Large intestine (tissue), 12 donors: ENCODE measurements at places on chromosomes 16 and 17. TPM values are rescaled to one million over a fixed set of nuclear protein-coding genes. Genes with fewer than 3 reads are reported as not detected.

GRCh38 chr17:44922136-44922535, 6.8 kb upstream of the GFAP start:
- peaks cover 7% of the 10 kb centered on the region for H3K36me3 ChIP-seq
- H3K27me3 ChIP-seq = peaks cover 23% of the 10 kb centered on the region
- no peaks in the 10 kb centered on the region for H3K4me1 ChIP-seq

DNA sequence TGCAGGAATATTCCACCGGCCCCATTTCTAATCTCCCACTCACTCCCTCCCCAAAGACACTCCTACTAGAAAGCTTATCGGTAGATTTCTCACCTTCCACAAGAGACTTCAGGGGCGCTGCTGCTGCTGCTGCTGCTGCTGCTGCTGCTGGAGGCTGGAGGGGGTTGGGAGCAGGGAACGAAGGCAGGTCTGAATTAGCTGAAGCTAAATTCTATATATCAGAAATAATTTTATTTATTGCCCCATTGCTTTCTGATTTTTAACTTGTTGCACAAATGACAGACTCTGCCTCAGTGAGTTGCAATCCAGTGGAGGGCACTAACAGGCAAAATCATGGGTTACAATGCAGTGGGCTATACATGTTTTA, 25.8 kb upstream of the HLF start:
- H3K27me3 ChIP-seq = peaks cover 10% of the 10 kb centered on the region
- peak overlapping the region; percentile 51 for H3K4me3 ChIP-seq
- no peak for DNase-seq
- peaks cover 7% of the 10 kb centered on the region for H3K4me1 ChIP-seq
- no peak overlapping the region for H3K27ac ChIP-seq

DNA sequence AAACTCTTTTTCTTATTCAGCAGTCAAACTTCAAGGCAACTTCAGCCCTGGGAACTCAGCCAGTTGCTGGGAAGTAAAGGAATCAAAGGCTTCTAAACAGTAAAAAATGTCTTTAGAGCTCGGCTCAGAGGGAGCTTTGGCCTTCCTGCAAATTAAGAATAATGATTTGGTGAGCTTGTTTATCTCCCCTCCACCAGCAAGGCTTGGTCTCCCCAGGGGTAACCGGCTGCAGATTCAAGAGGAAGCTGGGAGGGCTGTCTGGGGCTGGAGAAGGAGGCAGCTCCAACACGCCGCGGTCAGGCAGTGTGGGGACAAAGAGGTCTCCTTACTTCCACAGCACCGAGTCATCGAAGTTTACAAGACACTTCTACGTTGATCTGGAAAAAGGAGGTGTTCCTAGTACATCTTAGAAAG, 17.7 kb upstream of the DOC2B start:
- H3K36me3 ChIP-seq = no peaks in the 10 kb centered on the region
- H3K27ac ChIP-seq = no peak overlapping the region
- peaks cover under 1% of the 10 kb centered on the region for H3K4me1 ChIP-seq
- H3K27me3 ChIP-seq = peaks cover 17% of the 10 kb centered on the region
- H3K4me3 ChIP-seq = no peak overlapping the region

GRCh38 chr16:85616607-85617321, 3.6 kb downstream of the GSE1 start:
- H3K4me3 ChIP-seq = no peak overlapping the region
- DNase-seq = peak; percentile 37
- peaks cover 47% of the 10 kb centered on the region for H3K4me1 ChIP-seq
- peaks cover 16% of the 10 kb centered on the region for H3K36me3 ChIP-seq
- peak overlapping the region; percentile 98 for H3K27ac ChIP-seq

DNA sequence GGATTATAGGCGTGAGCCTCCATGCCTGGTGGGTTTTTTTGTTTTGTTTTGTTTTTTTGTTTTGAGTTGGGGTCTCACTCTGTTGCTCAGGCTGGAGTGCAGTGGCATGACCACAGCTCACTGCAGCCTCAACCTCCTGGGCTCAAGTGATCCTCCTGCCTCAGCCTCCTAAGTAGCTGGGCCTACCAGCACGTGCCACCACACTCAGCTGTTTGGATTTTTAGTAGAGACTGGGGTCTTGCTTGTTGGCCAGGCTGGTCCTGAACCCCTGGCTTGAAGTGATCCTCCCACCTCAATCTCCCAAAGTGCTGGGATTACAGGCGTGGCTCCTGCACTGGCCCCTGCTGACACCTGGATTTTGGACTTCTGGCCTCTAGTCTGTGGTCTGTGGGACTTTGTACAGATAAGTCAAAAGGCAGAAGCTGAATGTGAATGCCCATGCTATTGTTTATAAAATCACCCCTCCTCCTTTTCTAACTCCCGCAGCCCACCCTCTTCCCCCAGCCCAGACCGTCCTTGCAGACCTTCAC, 5.7 kb downstream of the SNAI3 start:
- H3K36me3 ChIP-seq = no peaks in the 10 kb centered on the region
- DNase-seq = no peak
- no peak overlapping the region for H3K27ac ChIP-seq
- H3K4me3 ChIP-seq = no peak overlapping the region
- peaks cover 2% of the 10 kb centered on the region for H3K4me1 ChIP-seq

DNA sequence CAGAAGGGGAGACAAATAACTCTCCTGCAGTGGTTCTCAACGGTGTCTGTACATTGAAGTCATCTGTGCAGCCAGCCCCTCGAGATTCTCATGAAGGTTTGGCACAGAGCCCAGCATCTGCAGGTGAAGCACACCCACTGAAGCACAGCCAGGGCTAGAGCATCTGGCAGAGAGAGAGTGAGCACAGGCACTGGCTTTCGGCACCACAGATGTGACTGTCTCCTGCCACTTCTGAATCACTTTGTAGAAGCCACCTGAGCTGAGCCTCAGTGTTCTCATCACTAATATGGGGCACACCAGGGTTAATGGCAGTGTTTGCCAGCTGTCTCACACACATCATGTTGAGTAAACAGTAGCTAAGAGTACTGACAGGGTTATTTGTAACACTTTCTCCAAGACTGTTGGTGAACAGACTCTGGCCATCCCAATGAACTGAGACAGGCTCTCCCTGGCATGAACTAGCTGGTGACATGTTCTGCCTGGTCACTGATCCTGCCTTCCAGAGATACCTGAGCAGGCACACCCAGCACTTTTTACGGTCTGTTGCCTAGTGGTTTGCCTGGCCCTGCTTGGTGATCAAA, 10.9 kb downstream of the HSPB9 start:
- H3K36me3 ChIP-seq = peaks cover 41% of the 10 kb centered on the region
- peaks cover 48% of the 10 kb centered on the region for H3K4me1 ChIP-seq
- H3K4me3 ChIP-seq = no peak overlapping the region
- peak overlapping the region; percentile 25 for H3K27ac ChIP-seq
- H3K27me3 ChIP-seq = no peaks in the 10 kb centered on the region
- DNase-seq = no peak

The EME1 gene
- 3.5 TPM for polyA plus RNA-seq

- H3K4me3 ChIP-seq = no peak overlapping the region
These were observed 29.6 kb upstream of the MMD start for GRCh38 chr17:55451203-55451641.

The OTOP2 gene
- 1.6 TPM for polyA plus RNA-seq

DNA sequence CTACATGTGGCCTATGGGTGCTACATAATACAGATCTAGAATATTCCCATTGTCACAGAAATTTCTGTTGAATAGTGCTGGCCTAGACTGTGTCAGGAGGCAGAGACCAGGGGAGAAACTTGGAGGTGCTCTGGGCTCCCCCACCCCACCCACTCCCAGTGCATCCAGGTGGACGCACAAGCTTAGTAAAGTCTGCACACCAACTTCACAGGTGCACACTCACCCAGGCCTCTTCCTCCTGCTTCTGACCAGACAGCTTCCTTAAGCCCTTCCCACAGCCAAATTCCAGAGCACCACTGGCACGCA, 7.6 kb upstream of the CNP start:
- peaks cover 20% of the 10 kb centered on the region for H3K4me1 ChIP-seq
- no peak for DNase-seq
- no peak overlapping the region for H3K27ac ChIP-seq
- no peaks in the 10 kb centered on the region for H3K36me3 ChIP-seq

The NXPH3 gene
- polyA plus RNA-seq = 0.52 TPM

DNA sequence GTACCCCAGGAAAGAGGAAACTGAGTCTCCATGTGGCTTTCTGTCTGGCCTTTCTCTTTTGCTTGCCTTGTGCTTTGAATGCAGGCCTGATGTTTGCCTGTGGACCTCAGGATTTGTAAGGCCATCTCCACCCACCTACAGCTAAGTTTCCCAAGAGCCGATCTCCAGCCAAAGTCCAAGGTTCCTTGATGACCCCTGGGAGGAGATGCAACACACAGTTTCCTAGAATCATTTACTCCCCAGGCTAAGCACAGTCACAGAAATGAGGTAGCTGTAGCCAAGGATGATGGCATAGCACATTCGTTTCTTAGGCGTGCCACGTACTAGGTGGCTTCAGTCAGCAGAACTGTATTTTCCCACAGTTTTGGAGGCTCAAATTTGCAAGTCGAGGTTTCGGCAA, 595.4 kb downstream of the MAF start:
- peak; percentile 83 for DNase-seq
- H3K4me3 ChIP-seq = no peak overlapping the region
- H3K27ac ChIP-seq = peak overlapping the region; percentile 81
- H3K36me3 ChIP-seq = no peaks in the 10 kb centered on the region
- no peaks in the 10 kb centered on the region for H3K27me3 ChIP-seq

The HLF gene
- 1.6 TPM for polyA plus RNA-seq

DNA sequence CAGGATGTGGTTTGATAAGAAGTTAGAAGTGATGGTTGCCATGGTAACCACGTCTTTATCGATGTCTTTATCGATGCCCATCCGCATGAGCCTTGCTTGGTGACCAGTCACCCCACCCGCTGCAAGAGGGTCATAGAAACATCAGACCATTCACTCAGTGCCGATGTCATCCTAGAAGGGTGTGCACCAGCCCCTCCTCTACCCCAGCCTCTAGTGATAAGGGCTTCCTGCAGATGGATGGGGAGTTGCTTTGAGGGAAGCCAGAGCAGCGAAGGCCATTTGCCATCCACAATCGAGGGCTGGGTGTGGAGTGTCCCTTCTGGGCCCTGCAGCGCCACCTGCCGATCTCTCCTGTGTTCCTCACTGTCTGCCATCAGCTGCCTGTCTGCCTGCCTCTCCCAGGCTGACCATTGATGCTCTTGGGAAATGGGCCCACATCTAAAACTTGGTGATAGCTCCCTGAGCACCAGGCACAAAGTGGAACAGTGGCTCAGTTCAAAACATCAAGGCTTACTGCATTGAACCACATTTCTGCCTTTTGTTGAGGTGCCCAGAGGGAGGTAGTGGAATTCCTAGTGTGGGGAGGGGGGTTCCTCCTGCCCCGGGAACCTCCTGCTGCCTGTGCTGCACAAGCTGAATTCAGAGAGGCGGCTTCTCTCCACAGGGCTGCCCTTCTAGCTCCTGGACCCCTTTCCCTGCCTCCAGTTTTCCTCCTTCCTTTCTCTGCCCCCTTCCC, 8.9 kb downstream of the CALB2 start:
- no peak for DNase-seq
- no peaks in the 10 kb centered on the region for H3K4me1 ChIP-seq
- H3K36me3 ChIP-seq = no peaks in the 10 kb centered on the region

GRCh38 chr17:45006927-45007461, 38.9 kb upstream of the C1QL1 start:
- no peaks in the 10 kb centered on the region for H3K36me3 ChIP-seq
- no peak overlapping the region for H3K27ac ChIP-seq
- peaks cover 7% of the 10 kb centered on the region for H3K27me3 ChIP-seq
- no peak for DNase-seq
- no peak overlapping the region for H3K4me3 ChIP-seq

DNA sequence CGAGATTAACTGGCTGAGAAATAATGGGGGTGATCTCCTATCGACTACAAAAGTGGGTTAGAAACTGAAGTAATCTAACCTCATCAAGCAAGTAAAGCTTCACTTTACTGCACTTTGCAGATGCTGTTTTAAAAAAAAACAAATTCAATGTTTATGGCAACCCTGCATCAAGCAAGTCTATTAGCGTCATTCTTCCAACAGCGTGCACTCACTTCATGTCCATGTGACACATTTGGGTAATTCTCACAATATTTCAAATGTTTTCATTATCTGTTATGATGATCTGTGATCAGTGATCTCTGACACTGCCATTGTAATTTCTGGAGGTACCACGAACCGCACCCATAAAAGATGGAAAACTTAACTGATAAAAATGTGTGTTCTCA, 70.8 kb downstream of the KANSL1 start:
- H3K27me3 ChIP-seq = no peaks in the 10 kb centered on the region
- DNase-seq = no peak
- H3K4me3 ChIP-seq = no peak overlapping the region
- no peaks in the 10 kb centered on the region for H3K36me3 ChIP-seq
- no peak overlapping the region for H3K27ac ChIP-seq

- DNase-seq = no peak
- no peaks in the 10 kb centered on the region for H3K27me3 ChIP-seq
- no peak overlapping the region for H3K27ac ChIP-seq
These were observed 42.5 kb downstream of the PSME3IP1 start for GRCh38 chr16:57143149-57143921.

- H3K4me3 ChIP-seq = no peak overlapping the region
- H3K4me1 ChIP-seq = peaks cover 42% of the 10 kb centered on the region
- DNase-seq = no peak
- no peaks in the 10 kb centered on the region for H3K27me3 ChIP-seq
- peaks cover 8% of the 10 kb centered on the region for H3K36me3 ChIP-seq
These were observed 81.1 kb downstream of the TBC1D16 start for GRCh38 chr17:79954281-79955166.

DNA sequence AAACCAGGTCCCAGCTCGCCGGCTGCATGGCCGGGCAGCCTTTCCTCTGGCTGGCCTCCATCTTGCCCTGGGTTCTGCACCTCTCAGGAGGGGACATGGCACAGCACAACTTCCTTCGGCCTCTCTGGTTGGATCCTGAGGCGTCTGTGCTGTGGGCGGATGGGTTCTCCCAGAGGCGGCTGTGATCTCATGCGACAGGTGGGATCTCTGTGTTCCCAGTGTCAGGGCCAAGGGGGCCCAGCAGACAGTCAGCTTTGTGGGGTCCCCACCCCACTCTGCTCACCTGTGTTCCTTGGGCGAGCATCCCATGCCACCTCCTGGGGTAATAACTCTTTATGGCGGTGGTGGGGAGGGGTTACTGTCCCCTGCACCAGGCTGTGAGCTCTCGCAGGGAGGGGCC, 35.8 kb downstream of the FA2H start:
- H3K27ac ChIP-seq = no peak overlapping the region
- peaks cover 28% of the 10 kb centered on the region for H3K4me1 ChIP-seq
- H3K4me3 ChIP-seq = no peak overlapping the region
- no peaks in the 10 kb centered on the region for H3K27me3 ChIP-seq
- DNase-seq = no peak
- H3K36me3 ChIP-seq = no peaks in the 10 kb centered on the region

The TBC1D3H gene
- not detected for polyA plus RNA-seq

DNA sequence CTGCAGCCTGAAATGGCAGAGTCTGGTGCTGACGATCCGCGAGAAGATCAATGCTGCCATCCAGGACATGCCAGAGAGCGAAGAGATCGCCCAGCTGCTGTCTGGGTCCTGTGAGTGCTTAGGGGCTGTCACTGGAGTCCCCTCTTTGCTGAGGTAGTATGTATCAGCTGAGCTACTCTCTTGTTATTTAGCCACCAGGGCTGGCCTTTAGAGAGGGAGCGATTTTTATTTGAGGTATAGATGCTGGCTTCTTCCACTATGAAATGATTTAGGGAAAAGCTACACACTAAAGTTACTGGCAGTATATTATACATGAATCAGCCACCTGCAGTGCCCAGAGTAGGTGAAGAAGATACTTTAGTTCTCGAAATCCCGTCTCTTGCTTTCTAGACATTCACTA, 2.6 kb downstream of the CDK5RAP3 start:
- no peaks in the 10 kb centered on the region for H3K27me3 ChIP-seq
- peaks cover 23% of the 10 kb centered on the region for H3K4me1 ChIP-seq
- no peak overlapping the region for H3K4me3 ChIP-seq
- no peak overlapping the region for H3K27ac ChIP-seq
- DNase-seq = no peak
- peaks cover 45% of the 10 kb centered on the region for H3K36me3 ChIP-seq
